ENCODE measurements at places on chromosomes 3 and 15.

DNA sequence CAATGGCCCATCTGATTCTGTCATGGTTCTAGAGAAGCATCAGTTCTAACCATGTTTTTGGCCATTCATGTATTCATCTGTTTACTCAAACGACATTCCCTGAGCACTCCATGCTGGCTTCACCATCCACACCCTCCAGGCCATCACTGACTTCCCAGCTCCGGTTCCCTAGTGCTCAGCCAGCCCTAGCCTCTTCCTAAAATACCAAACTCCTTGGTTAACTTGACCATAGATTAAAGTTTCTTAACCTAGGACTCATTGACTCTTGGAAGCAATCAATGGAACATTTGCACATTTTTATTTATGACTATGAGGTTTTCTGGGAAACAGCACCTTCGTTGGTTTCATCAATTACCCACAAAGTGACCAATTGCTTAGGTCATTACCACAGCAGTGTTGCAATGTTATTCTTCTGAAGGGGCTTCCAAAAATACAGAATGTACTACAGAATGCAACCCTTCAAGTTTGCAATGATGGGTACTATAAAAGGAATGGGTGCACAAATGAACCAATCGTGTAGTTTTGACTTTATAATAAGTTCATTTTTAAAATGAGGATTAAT, 27.2 kb upstream of the SLC25A36 start:
- no peak for DNase-seq

GRCh38 chr3:132342183-132342582, 25.0 kb downstream of the ACP3 start:
- DNase-seq = no peak

DNA sequence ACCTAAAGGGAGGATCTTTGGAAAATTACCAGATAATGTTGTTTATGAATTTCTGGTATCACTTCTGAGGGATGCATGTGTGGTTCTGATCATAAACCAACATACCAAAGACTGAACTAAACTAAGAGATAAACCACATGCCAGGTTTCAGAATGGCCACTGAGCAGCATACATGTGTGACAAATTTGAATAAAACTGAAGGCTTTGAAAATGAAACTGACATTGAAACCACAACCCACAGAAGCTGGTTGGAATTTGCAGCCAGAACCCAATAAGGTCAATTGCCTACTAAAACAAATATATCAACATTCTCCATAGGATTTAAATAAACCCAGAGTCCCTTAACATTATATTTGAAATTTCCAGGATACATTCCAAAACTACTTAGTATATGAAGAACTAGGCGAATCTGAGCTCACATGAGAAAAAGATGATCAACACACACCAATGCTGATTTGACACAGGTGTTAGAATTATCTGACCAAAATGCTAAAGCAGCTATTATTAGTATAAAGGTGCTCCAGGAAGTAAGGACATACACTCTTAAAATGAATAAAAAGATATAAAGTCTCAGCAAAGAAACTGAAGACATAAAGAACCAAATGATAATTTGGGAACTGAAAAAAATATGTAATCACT, 125.0 kb downstream of the ZNF280D start:
- no peak for DNase-seq

- DNase-seq = peak; percentile 51
These were observed 43.8 kb upstream of the RPL35A start for GRCh38 chr3:197906023-197906849.

GRCh38 chr3:30226601-30227151, 379.7 kb upstream of the TGFBR2 start:
- no peak for DNase-seq

DNA sequence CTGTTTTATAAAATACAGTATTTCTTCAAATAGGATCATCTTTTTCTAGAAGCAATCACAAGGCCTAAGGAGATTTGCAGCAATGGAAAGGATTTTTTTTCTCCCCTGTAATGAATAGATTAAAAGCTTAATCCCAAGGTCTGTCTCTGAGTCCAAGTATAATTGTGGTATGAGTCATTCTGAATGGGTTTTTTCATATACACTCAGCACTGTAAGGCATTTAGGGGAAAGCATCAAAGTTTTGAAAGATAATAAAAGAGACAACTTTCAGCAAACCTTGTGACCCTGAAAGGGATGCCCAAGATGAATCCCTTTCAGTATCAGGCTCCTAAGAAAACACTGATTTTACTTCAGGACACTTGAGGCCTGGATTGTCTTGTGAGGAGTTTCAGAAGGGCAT, 23.3 kb upstream of the LARS2 start:
- no peak for DNase-seq

GRCh38 chr3:152638707-152639450, 196.1 kb upstream of the P2RY1 start:
- DNase-seq = no peak

DNA sequence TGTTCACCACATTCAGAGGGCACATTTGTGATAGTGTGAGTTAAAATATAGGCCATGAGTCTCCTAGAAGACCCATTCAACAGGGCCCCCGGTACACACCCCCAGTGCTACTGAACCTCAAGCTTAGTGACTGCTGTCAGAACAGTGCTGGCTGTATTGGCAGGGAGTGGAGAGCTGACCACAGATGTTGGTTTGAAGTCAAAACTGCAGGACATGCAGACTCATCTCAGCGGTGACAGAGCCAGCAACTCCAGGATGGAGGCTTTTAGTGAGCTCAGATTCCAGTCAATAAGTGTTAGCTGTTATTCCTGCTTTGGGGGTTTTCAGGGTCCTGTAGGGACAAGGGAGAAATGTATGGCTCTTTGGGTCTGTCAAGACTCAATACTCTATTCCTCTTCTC, 29.1 kb downstream of the PRR20G start:
- no peak for DNase-seq

DNA sequence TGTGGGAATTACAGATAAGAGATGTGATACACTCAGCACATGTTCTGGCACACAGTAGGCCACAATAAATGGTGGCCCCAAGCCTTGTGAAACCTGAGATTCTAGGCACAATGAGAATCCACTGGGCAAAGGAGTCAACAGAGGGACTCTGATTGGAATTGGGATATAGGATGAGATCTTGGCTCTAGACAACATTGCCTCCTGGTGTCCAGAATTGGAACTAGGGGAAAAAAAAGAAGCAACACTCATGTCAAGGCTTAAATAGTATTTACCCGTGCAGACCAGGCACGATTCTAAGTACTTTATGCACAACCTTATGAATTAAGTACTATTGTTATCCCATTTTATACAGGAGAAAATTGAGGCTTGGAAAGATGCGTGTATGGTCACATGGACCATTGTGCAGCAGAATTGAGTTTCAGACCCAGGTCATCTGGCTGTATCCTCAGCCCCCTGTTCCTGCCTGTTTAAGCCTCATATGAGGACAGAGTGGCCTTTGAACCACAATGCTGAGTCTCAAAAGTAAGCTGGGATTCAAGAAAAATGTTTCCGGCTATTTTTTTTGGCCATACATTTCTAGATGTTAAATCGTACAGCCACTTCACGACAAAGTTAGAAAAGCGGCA, 124.8 kb downstream of the SV2B start:
- no peak for DNase-seq

DNA sequence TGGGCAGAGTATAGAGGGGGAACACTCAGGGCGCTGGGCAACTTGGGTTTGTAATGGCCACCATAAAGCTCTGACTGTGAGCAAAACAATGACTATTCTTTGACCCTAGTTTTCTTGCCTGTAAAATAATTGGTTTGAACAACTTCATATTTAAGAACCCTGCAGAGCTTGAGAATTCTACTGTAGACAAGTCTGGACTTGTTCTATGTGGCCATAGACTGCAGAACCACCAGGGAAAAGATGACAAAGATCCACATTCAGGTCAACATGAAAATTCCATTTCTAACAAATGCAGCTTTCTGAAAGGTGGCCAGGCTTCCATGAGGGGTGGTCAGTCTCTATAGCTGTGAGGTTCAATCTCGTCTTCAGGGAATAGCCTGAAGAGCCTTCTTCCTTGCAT, 239.4 kb upstream of the LRRN1 start:
- DNase-seq = no peak

GRCh38 chr3:16665282-16665741, 60.1 kb upstream of the DAZL start:
- DNase-seq = no peak

GRCh38 chr3:134579141-134579665, 71.6 kb downstream of the KY start:
- DNase-seq = no peak

GRCh38 chr3:30984855-30985749, 90.6 kb upstream of the GADL1 start:
- no peak for DNase-seq

- no peak for DNase-seq
These were observed 542.2 kb downstream of the FOXP1 start for GRCh38 chr3:71041371-71041770.

GRCh38 chr3:30526031-30526430, 80.4 kb upstream of the TGFBR2 start:
- DNase-seq = no peak

- no peak for DNase-seq
These were observed 252.7 kb downstream of the SLC9A9 start for GRCh38 chr3:143595456-143596077.

- no peak for DNase-seq
These were observed 360.9 kb upstream of the KCNH8 start for GRCh38 chr3:18787441-18787840.

Data from activated CD4-positive, CD25-positive, alpha-beta regulatory T cell (primary cell).